Sigmoid colon (tissue), 7 donors: ENCODE measurements at places on chromosomes 2 and 18. TPM values are rescaled to one million over a fixed set of nuclear protein-coding genes. Genes with fewer than 3 reads are reported as not detected.

Gene TWIST2
- total RNA-seq = 53.9 TPM

Gene RPRM
- 35.7 TPM for total RNA-seq

DNA sequence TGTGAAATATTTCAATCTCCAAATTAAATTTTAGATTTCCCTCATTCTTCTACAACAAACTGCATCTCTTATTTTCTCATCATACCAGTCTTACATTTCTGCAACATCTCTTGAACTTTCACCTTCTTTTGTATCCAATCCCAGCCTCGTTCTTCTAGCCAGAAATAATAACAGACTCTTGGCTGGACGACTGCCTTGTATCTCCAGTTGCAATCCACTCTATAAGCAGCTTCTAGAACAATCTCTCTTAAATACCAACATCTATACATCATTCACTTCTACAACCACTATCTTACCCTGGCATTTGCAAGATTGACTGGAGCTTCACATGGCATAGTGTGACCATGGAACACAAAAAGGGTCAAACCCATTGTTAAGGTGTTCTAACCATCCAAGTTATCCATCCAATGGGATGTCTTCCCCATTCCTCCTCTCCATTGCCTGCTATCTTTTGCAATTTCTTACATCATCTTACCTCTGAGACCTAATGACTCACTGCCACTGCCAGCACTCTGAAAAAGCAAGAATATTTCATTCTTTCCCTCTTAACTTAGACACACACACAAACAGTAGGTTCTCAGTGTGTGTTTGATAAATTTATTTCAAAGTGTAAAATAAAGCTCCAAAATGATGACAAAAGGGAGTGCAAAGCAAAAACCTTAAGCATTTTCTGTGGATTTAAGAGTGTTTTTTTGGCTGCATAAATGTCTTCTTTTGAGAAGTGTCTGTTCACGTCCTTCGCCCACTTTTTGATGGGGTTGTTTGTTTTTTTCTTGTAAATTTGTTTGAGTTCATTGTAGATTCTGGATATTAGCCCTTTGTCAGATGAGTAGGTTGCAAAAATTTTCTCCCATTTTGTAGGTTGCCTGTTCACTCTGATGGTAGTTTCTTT, 145.6 kb downstream of the METTL4 start:
- DNase-seq = no peak

DNA sequence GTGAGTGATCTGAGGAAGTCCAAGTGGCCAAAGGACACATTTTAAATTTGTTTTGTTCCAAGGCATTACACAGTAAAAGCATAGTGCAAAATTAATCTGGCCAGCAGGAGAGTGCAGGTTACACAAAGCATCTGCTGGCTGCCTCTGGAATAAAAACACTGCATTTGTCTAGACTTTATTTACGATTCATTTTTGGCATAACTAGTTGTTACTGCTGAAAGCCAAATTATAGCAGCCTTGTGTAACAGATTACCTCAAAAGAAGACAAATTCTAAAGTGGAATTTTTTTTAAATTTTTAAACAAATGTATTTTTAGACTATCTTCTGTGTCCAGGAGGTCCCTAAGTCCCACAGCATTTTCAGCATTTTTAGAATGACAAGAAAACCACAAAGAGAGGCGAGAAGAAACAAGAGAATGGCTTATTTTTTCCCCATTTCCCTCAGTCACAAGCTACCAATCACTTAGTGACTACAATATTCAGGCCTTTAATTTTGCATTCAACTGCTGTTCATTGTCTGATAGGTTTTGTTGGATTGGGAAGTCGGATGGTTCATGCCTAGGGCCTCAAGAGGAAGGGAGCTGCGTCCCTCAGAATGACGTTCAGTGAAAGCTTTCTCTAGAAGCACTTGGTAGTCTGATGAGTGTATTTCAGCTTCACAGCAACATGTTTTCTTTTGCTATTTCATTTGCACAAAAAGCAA, 46.0 kb downstream of the TMEFF2 start:
- DNase-seq = no peak

DNA sequence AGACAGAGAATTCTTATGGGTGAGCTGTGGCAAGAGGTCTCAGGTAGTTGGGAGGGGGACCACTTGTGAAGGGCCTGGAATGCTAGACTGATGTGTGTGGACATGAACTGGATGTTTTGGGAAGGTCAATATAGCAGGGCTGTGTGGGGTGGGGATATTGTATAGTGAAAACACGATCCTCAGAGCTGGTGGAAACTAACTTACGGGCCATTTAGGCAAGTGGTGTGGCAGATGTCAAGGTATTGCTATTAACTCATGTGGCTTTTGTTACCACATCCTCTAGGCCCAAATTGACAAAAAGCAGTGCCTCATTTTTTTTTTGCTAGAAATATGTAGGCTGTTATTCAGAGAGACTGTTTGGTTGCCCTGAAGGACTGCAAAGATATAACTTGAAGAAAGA, 8.0 kb upstream of the GALNT1 start:
- DNase-seq = no peak
